ENCODE measurements at places on chromosomes 13 and 19. TPM values are rescaled to one million over a fixed set of nuclear protein-coding genes. Genes with fewer than 3 reads are reported as not detected.

Gene RNF225
- not detected for total RNA-seq

Gene LYPD5
- total RNA-seq, result 0.14 TPM

Gene C13orf42
- not detected for total RNA-seq

Gene GPALPP1
- total RNA-seq, result 25.3 TPM

Gene SNAPC2
- 14.1 TPM for total RNA-seq

Gene CEACAM20
- not detected for total RNA-seq

Gene ZNF563
- 5.2 TPM for total RNA-seq

Gene ZNF284
- 2.7 TPM for total RNA-seq

Gene ZNF729
- not detected for total RNA-seq

Gene RFPL4A
- total RNA-seq, result not detected

Gene LRRC63
- not detected for total RNA-seq

Gene KLK14
- not detected for total RNA-seq

Gene PSG3
- not detected for total RNA-seq

Gene LPAR2
- total RNA-seq, result 0.71 TPM

Gene ZNF793
- total RNA-seq, result 1.8 TPM

Gene MARK4
- 11.9 TPM for total RNA-seq

Gene NKG7
- not detected for total RNA-seq

Gene PPP1R13L
- total RNA-seq, result 1.7 TPM

Gene FGF21
- total RNA-seq, result 0.14 TPM

Gene OR7C1
- not detected for total RNA-seq

Gene S1PR5
- 0.74 TPM for total RNA-seq

Gene NCR1
- total RNA-seq, result not detected

Gene PRKCG
- total RNA-seq, result not detected

Gene PTGIR
- 3.0 TPM for total RNA-seq

Gene BBC3
- 16.5 TPM for total RNA-seq

Gene TEX101
- total RNA-seq, result not detected

Gene KLF1
- total RNA-seq, result not detected

Gene RFPL4AL1
- total RNA-seq, result not detected

Gene SLC17A7
- total RNA-seq, result not detected

Gene CEACAM8
- total RNA-seq, result not detected

Gene C19orf38
- 0.09 TPM for total RNA-seq

Gene PGLYRP1
- total RNA-seq, result not detected

Gene UBAC2
- total RNA-seq, result 26.5 TPM
